Adipocyte (in vitro differentiated cells): ENCODE measurements at places on chromosomes 12 and 14.

DNA sequence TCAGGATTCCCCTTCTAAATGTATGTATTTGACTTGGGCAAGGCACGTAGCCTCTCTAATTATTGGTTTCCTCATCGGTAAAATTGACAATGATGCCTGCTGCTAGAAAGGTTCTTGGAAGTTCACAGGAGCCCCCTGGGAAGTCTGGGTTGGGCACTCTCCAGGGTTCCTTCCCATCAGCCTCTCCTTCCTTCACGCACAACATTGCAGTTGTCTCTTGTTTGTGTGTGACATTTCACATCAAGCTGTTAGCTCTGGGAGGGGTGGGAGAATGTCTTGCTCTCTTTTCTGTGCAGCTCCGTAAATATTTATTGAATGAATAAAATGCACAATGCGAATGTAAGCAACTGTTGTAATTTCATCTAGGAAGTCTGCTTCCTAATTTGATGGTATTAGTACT, 153.2 kb upstream of the PRICKLE1 start:
- DNase-seq, result no peak

GRCh38 chr12:46450279-46450748, 77.7 kb upstream of the SLC38A2 start:
- DNase-seq, result no peak

DNA sequence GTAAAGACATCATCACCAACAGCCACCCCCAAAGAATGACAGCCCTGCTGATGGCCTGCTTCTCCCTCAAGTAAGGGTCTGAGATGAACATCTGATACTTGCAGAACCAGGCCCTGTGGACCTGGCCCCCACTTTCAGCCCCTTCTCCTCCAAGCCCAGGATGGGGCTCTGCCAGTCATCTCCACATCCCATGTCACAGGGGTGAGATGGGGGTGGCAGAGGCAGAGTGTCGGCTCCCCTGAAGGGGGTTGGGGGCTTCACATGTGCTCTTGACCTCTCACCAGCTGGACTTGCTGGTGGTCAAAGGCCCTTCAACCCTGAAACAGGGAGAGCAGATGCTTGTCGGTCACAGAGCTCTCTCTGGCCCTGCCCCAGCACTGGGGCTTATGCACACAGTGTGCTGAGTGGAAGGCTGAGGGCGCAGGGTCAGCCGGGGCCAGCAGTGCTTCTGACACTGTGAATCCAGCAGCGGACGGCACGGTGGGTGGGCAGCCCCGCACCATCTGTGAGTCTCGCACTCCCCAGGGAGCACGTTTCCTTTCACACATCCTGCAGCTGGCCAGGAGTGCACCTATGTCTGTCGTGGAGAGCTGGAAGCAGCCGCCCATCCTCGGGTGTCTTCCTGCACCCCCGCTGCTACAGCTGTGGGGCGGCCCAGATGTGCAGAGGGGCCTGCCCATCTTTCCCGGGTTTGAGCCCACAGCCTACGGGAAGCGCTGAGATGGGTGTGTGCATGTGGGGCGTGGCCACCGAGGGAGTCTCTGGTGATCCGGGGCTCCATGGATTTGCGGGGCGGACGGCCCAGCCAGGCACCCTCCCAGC, 94.3 kb downstream of the ADGRD1 start:
- DNase-seq, result no peak

DNA sequence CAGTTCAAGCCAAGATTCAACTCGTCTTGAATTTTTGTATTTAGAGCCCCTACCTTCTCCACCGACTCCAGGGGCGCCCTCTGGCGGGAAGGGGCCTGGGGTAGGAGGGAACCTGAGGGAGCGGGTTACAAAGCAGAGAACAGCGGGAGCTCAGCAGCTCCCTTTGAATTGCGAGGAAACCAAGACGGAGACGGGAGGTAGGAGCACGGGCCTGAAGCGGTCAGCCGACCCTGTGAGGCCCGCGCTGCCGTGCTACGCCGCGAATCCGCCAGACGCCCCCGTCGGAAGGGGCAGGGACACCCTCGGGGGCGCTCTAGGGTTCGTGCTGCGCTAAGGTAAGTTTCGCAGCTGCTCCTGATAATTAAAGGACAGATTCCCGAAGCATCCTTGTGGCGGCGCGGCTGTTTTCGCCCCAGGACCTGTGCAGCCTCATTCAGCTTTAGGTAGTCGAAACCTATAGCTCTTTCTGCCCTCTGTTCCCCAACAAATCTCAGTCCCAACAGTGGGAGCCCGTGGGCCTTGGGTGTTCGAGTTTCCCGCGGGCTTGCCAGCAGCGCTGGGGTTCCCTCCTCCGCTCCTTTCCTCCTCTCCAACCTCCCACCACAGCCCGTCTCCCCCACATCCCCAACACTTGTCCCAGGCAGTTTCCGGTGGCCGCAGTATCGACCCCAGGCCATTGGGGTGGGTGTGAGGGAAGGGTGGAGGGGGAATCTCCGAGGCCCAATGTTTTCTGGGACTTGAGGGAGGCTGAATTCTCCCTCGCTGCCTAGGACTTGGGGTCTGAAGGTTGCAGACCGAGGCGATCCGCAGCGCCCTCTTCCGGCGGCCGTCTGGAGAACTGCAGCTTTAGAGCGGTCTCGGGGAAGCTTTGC, 5.1 kb upstream of the NKX2-1 start:
- no peak for DNase-seq

DNA sequence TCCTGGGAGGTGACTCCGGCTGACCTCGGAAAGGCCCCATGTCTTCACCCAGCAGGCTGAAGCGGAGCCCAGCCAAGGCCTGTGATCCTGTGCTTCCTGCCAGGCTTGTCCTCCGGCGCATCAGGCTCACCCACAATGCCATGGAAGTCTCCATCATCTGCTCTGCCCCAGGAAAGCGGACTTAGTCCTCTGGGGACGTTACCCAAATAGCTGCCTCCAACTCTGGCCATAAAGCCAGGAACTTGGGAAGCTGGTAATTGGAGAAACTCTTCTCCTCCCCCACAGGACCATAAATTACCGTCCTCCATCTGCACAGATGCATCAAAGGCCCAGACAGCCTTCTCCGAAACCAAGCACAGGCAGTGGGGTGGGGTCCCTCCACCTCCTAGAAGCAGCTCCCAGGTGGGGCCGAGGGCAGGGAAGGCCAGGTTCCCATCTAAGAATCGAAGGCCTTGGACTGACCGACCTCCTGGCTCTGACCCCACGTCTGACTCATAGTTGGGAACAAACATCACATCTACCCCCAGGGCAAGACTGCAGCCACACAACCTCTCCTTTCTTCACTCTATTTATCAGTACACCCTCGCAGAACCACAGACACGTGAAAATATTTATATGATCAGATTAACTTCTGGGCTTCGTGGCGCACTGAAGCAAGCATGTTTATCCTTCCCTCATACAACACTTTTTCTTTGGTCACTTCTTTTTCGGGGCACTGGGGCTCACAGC, 56.4 kb downstream of the PITPNM2 start:
- DNase-seq, result peak; percentile 64

GRCh38 chr14:28264306-28264705, 502.3 kb upstream of the FOXG1 start:
- DNase-seq, result peak; percentile 28

- no peak for DNase-seq
Measured at GRCh38 chr12:16303939-16304338, 26.5 kb upstream of the SLC15A5 start.
